NCI-H1048 (cell line): ENCODE measurements at places on chromosomes 16 and 17.
A peak's percentile ranks its signal among the peaks of the same experiment; 100 is the strongest.

GRCh38 chr17:53135969-53136368 is 686.8 kb upstream of the KIF2B start:
- no peak for DNase-seq

DNA sequence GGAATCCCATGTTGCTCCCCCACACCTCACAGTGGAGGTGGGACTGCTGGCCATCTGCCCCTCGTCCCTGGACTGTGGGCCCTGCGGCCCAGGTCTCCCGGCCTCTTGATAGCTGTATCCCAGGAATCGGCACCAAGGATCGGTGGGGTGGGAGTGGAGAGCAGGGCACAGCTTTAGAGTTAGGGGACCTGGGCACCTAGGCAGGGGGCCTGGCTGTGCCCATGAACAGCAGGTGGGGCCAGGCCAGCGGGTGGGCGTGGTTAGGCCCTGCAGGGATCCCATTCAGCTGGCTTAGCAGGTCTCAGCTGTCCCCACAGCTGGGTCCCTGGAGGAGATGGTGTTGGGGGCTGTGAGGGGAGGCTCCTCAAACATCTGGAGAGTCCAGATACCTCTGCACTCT is 49.2 kb downstream of the SREBF1 start:
- no peak for DNase-seq

DNA sequence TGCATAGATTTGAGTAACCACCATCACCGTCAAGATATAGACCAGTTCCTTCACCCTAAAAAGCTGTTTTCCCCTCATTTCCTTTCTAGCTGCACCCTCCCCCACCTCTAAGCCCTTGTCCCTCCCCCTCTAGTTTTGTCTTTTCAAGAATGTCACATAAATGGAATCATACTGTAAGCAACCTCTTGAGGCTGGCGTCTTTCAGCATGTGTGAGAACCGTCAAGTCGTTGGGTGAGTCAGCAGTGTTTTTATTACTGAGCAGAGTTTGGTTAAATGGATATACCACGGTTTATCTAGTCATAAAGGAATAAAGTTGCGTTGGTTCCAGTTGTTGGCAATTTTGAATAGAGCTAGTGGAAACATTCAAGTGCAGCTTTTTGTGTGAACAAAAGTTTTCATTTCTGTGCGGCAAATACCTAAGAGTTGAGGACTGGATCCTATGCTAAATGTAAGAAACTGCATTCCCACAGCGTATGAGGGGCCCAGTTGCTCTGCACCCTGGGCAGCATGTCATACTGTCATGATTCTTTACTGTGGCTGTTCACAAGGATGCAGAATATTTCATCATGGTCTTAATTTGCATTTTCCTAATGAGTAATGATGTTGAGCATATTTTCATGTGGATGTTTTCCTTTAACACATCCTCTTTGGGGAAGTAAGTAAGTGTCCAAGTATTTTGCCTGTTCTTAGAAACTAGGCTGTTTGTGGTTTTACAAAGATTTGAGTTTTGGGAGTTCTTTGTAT is 264.3 kb downstream of the CPPED1 start:
- no peak for DNase-seq

- DNase-seq = no peak
These were observed 108.0 kb upstream of the CIBAR2 start for GRCh38 chr16:85220125-85220839.

GRCh38 chr16:23796941-23797340 is 38.8 kb upstream of the PRKCB start:
- DNase-seq = no peak

DNA sequence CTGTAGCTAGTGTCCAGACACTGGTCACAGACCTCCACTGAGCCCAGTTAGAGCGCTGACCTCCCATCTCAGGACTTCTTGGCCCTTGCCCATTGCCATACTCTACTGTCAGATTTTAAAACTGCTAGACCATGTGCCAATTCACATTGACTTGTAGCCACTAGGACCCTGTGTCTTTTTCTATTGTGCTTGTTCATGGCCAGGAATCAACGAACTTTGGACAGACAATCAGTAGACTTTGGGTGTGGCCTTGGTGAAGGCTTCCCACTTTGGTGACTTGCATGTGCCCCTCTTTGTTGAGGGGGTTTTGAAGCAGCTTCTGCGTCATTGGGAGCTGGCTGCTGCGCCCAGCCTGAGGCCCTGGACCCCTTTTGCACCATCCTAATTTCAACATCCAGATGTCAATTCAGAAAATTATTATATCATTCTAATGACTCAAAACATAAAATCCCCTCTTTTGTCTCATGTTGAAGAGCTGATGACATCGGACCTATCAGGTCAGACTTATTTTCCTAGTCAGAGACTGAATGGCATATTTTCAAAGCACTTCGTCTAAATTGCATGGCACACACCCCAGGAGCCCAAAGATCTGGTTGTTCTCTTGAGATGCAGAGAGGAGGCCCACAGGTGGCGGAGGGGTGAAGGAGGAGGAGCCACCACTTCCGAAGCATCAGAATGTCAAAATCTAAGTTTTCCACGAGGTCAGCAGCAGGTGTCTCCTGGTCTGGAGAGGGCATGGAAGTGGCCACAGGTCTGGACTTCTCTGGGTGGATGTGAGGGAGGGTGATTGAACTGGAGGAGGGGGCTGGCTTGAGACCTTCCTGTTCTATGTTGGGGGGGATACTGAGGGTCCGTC is 93.4 kb upstream of the CBX4 start:
- no peak for DNase-seq

DNA sequence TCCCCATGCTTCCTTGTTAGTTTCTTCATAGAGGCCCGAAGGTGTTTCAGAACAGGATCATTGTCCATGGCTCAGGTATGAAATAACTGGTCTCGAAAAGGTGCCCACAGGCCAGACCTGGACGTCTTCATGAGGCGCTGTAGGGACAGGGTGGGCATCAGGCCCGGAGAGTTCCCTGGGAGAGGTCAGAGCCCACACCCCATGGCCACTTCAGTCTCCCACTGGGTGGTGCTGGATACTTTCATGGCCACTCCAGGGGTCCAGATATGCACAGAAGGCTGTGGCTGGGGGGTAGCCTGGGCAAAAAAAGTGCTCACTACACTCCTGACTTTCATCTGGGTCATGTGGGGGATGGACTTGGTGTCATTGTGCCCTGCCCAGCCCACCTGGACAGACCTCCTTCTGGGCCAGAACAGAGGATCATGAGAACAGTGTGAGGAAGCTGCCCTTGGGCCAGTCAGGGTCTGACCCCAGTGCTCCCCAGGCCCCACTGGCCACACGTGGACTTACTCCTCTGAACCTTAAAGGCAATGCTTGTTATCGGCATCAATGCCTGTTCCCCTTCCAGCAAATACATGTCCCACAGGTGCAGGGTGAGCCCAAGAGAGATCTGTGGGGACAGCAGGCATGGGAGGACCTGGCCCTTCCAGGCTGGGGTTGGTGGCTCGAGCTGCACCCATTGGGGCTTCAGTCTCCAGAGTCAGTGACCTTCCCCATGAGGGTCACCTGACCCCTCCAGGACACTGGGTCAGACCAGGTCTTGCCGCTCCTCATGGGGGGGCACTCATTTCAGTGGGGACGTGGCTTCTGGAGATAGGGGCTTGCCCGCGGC is 36.9 kb downstream of the LGALS9 start:
- DNase-seq = no peak

- no peak for DNase-seq
These were observed 13.0 kb downstream of the ALOX12B start for GRCh38 chr17:8074554-8074953.

GRCh38 chr17:75250009-75250471 is 11.4 kb downstream of the GGA3 start:
- DNase-seq = no peak

- DNase-seq = no peak
These were observed 9.5 kb upstream of the DHRS13 start for GRCh38 chr17:28912281-28912937.

GRCh38 chr16:30893744-30894539 is at the start of gene BCL7C:
TSS of gene BCL7C (minus strand) at chr16:30894077. CDS start at chr16:30893944, 133 bp downstream.
- peak; percentile 38 for DNase-seq

GRCh38 chr16:83542491-83542890 is 265.3 kb upstream of the HSBP1 start:
- no peak for DNase-seq

DNA sequence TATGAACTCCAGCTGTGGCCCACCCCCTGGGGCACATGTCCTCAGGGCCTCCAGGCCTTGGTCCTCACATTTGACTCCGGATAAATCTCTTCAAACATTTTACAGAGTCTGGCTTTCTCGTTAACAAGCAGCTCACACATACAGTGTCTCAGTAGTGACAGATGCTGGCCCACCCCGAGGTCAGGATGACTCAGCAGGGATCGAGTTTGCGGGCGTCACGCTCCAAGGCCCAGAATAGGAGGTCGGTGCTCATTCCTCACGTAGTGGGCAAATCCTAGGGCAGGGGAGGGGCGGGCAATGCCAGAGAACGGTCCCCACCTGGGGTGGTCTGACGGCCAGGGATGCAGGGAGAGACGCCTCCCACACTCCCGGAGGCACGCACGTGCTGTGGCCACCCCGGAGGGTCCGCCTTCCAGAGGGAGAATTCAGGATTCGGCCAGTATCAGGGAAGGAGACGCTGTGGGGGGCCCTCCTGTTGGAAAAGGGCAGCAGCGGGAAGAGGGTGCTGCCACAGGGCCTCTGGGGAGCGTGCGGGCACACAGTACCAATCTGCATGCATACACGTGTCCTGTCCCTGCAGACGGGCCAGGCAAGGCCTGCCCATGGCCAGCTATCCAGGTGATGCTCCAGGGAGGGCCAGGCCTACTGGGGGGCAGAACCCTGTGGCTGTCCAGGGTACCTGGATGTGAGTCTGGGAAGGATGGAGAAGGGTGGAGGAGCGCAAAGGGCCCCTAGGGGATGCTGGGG is 8.6 kb downstream of the SLC7A5 start:
- DNase-seq = no peak

DNA sequence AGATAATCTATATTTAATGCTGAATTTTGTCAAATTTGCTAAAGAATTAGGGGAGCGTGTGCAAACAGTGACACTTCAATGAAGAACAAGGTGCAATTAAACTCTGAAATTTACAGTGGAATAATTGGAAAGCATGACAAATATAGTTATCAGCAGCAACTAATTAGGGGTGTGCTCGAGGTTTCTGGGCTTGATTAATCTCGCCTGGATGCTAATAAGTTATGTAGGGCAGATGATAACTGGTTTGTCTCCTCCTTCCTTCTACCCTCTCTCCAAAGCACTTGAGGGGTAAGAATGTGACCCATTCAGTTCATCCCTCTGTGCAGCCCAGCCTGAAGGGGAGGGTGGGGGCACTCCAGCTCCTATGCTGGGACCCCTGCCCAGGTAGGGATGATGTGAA is 21.9 kb downstream of the MRM1 start:
- DNase-seq = no peak

DNA sequence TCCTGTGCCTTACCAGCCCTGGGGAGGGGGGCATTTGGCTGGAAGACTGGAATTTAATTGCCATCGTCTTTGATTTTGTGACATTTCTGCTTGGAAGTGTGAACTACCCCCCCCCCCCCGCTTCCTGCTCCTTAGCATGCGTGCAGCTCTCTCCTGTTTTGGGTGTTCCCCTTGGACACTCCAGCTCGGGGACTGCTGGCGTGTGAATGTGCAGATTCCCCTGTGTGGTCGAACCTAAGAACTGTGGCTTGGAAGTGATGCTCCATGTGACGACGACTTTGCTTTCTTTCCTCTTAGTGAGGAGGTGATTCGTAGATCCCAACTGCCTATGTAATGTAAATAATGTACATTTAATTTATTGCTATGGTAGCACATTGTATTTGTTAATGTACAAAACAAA is 26.1 kb downstream of the OR1D5 start:
- DNase-seq = no peak

GRCh38 chr17:4657678-4658077 is 16.2 kb upstream of the ALOX15 start:
- no peak for DNase-seq

- DNase-seq = no peak
These were observed 533 bp downstream of the RASD1 start for GRCh38 chr17:17495536-17496188.

- DNase-seq = no peak
These were observed 10.6 kb upstream of the TRAP1 start for GRCh38 chr16:3727806-3728381.

DNA sequence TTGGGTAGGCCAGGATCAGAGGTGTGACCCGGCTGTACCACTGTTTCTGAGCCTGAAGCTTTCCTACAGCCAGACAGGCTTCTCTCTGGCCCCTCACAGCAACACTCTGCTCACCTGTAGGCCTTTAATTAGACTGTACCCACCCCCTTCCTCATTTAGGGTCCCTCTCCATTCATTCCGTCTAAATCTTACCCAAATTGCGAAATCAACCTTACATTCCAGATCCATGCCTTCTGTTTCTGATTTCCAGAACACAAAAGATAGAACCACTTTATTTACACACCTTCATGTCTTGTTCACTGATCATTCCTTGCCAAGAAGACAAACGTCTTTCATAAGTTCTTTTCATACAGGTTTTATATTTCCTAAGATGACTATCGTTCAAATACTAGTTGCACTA is 160.8 kb downstream of the ZNF18 start:
- no peak for DNase-seq

DNA sequence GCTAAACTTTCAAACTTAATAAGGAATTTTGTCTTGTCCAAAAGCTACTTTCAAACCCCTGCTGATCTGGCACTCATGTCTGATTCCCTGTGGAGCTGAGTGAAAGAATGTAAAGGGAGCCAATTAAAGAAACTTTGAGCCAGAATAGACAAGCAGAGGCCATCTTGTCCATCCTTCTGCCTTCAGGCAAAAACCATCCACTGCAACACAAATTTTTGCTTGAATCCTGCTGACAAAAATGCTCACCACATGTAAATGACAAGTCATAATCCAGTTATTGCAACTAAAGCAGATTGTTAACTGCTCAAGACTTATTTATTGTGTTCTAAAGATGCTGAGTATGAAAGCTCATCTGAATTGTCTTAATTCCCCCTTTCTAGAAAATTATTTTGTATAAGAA is 124.0 kb upstream of the HLF start:
- DNase-seq = no peak

- DNase-seq = no peak
These were observed 11.3 kb downstream of the ERAL1 start for GRCh38 chr17:28865946-28866752.

GRCh38 chr16:29730649-29731048 is 15.1 kb downstream of the C16orf54 start:
- DNase-seq = no peak

DNA sequence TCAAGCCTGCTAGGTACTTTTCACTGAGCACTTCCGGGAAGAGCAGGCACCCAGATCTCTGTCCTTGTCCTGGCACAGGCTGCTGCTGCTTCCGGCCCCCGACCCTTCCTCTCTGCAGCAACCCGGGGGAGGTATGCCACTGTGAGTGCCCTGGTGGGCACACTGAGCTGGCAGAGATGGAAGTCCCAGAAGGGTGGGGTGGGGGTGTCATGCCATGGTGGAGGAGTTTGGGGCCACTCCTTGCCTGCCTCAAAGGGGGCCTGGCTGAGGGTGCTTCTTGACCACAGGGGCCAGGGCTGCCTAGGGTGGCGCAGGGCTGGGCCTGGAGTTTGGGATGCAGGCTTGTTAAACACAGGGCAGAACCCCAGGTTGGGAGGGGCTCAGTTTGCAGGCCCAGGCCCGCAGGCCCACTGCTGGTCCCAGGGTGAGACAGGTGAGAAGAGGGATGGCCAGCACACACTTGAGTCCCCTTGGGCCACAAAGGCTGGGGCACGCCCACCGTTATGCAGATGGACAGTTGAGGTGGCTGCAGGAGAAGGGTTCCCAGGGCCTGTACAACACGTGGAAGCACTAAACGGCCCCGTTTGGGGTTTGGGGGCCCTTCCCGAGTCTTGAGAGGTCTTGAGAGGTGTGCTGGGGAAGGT is 8.7 kb downstream of the TMEM235 start:
- no peak for DNase-seq

- no peak for DNase-seq
These were observed 13.2 kb upstream of the ASGR1 start for GRCh38 chr17:7192271-7192937.

GRCh38 chr16:13805951-13806350 is 114.0 kb upstream of the ERCC4 start:
- no peak for DNase-seq
